ENCODE measurements at places on chromosomes 4 and X.

DNA sequence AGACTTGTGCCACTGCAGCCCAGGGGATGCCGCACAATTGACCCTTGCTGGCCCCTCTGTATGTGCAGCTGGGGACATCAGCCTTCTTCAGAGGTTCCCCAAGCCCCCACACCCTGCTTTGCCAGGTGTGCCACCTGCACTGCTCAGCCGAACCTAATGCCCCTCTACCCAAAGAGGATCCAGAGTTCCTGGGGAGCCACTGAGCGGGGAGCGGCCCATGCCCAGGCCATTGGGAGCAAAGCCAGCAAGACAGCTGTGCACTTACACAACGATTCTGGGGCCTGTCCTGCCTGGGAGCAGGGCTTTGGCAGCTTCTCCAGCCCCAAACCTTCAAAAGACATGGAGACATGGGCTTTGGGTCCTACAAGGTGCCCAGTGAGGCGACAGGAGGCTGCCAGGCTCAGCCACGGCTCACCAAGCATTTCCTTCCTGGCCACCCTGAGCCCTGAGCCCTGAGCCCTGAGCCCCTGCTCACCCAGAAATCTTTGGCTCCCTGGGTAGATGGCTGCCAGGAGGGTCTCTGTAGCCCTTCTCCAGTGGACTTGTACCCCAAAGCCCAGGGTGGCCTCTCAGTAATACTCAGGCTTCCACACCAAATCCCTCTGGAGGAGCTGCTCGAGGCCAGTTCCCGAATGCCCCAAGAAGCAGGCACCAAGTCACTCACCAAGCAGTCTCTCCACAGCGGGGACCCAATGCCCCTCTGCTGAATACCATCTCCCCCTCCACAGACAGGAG, 13.0 kb downstream of the PNMA6E start:
- DNase-seq, result no peak

GRCh38 chrX:41337140-41337539, 3.2 kb downstream of the DDX3X start:
- no peak for DNase-seq

- DNase-seq, result no peak
Observed at GRCh38 chr4:95556207-95556859, 7.6 kb upstream of the UNC5C start.

- DNase-seq, result no peak
Observed at GRCh38 chrX:71541210-71542022, 8.5 kb downstream of the OGT start.

- DNase-seq, result no peak
Observed at GRCh38 chrX:11531226-11531625, 134.5 kb downstream of the ARHGAP6 start.

DNA sequence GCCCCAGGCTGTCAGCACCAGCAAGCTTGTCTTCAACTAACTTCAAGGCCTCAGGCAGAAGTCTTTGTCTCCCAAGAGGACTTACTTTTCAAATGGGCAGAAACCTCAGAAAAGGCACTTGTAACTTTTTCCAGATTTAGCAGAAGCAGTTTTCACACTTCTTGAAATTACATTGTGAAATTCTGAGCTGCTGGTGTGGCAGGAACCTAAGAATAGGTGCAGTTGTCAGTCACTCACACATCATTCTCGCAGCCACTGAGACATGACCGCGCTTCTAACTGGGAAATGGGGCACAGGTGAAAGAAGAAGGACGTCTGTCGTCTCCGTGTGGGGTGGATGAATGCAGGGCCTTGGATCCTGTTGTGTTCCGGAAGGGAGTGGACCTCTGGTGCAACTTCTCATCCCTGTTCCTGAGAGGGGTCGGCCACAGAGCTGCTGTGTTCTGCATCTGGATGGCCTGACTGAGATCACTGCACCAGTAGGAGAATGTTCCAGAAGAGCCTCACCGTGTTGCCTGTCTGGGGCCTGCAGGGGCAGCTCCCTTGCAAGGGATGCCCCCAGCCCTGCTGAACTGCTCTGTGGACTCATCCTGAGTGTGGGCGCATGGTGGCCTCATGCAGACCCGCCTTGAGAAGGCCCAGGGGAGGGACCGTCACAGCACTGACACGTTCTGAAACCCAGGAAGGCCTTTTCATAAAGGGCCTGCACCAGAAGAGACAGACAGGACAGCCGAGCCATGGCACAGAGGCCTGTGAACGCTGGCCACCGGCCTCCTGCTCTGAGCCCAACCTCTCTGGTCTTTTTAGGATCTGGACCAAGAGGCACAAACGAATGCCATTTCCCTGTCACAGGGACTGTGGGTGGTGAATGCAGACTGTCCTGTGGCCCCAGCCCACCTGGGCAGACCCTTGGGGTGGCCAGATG, 18.7 kb downstream of the NAT8L start:
- DNase-seq, result no peak

- no peak for DNase-seq
Observed at GRCh38 chrX:44506678-44507077, 36.0 kb downstream of the FUNDC1 start.

All from LoVo (cell line).